ENCODE measurements at places on chromosomes 13 and 19.

DNA sequence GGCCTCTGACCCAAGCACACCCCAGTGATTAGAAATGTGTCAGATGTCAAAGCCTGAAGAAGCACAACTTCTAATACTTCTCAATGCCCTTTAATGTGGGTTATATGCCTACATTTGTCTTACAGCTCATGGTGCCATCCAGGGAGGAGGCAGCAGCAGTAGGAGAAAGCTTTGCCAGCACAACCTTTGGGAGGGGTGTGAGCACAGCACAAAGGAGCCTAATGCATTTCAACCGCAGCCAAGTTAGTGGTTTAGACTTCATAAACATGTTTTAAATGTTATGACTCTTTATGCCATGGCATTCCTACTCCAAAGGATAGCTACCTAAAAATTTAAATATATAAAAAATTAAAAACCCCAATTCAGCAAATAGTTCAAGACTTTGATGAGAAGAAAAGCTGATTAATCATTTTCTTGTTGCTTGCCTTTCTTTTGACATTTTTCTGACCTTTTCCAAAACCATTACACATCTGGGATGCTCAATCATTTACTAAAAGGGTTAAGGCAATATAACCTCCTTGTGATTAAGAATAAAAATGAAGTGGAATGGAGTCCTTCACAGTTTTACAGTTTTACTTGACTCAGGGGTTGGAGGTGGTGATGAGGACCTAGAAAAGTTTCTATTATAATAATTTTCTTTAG lies 142.7 kb downstream of the DLEU7 start:
- DNase-seq = peak; percentile 63

DNA sequence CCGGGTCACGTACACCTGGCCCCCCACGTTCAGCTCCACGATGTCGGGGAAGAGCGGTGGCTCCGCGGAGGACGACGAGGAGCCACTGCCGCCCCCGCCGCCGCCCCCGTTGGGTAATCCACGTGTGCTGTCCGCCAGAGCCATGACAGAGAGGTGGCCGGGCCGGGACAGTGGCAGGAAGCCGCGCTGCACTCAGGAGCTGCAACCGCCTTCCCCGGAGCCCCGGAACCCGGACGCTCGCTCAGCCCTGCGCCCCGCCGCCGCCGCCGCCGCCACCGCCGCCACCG lies 257 bp downstream of the KCTD12 start:
- no peak for DNase-seq

GRCh38 chr19:2523630-2524311 lies 47.8 kb downstream of the GADD45B start:
- DNase-seq = no peak

DNA sequence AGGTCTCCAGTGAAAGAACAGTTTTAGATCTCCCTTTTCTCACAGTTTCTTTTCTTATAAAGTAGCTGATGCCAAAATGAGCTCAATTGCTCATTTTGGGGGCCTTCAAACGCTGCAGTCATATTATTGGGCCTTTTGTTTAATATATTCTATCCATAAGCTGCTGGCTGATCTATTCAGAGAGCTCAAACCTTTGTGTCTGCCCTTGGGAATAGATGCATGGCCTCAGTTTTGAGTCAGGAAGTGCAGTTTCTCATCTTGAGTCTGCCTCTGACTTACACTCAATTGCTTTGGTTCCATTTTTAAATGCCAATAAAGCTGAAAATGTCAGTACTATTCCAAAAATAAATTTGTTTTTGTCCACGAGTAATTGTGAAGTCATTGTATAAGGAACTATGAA lies 468.9 kb downstream of the KLF12 start:
- DNase-seq = no peak

- DNase-seq = peak; percentile 72
Measured at GRCh38 chr13:40639221-40639681, 27.2 kb downstream of the FOXO1 start.

DNA sequence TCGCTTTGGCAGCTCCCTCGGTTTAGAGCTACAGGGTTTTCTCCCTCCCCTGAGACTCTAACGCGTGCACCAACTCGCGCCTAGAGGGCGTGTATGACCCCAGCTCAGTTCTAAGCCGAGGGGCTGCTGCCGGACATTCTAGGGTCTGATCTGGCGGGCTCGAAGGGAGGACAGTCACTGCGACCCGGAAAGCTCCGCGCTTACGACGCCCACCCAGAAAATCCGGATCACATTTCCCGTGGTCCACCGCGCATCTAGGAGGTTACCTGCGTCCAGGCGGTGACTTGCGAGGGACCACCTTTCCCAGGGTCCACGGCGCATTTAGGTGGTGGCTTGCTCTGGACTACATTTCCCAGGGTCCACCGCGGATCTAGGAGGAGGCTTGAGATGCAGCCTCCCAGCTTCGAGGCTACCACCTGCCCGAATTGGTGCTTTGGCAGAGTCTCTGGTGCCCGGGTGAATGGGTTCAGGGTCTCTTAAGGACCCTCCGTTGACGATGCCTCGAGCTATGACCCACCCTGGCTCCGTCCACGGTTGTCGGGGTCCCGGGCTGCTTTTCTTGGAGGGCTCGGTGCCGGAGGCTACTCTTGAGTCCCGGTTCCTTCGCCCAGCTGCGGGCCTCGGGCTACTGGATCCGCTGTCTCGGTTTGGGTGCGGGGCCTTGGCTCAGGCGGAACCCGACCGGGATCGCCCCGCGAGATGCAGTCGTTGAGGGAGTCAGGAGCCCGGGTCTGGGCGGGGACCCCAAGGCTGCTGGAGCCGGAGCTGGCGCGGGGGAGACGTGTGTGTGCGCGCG lies 30.5 kb downstream of the ZNF146 start:
- no peak for DNase-seq

DNA sequence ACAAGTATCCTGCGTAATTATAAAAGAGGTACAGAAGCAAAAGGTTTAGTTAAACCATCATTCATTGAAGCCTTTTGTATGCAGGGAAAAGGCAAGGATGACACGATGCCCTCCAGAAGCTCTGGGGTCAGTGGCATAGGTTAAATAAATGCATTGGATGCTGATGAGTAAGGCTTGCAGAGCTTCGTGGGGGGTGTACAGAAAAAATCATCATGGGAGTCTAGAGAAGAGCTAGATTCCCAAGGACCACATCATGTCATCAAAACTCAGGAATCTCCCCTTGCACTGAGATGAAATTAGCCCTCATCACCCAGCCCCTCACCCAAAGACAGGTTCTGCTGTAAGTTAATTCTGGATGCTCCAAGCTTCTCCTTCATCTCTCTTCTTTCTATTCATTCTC lies 8.3 kb downstream of the FPR1 start:
- DNase-seq = no peak

DNA sequence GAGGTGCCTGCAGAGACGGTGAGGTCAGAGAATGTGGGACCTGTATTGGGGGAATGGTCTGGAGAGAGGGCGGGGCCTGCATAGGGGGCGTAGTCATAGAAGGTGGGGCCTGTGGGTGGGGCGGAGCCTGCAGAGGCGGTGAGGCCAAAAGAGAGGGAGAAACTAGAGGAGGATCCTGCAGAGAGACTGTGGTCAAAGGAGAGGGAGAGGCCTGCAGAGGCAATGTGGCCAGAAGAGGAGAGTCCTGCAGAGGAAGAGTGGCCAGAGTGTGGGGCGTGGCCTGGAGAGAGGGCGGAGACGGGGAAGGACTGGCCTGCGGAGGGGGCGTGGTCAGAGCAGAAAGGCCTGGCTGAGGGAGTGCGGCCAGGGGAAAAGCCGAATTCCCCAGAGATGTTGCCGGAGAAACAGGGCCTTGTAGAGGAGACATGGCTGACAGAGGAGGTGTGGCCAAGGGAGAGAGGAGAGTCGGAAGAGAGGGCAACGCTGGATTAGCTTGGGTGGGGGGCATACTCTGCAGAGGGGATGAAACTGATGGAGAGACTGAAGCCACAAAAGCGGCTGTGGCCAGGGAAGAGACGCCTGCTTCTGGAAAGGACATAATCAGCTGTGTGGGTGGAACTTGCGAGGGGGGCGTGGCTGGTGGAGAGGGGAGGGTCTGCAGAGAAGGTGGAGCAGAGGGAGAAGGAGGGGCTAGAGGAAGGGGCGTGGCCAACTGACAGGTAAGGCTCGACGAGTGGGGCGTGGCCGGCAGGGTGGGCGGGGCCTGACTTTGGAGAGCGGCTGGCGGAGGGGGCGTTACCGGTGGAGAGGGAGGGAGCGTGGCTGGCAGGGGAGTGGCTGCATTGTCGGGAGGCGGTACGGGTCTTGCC lies 2.5 kb downstream of the PRR36 start:
- DNase-seq = peak; percentile 97

DNA sequence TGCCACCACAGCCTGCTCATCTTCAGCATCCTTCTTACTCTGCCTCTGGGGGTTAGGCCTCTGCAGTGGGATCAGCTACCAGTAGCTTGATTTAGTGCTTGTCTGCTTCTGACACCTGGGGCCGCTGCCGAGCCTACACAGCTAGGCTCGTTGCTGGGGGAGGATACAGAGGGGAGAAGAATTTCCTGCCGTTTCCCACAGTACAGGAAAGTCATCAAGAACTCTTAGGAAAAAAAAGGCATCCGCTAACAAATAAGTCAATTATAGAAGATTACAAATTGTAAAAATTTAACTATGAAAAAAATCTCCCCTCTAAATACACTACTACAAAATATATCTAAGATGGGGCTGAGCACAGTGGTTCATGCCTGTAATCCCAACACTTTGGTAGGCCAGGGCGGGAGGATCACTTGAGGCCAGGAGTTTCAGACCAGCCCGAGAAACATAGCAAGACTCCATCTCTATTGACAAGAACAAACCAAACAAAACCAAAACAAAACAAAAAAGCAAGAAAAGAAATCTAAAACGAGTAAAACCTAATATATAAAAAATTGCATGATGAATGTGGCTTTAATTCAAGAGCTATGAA lies 26.7 kb downstream of the LATS2 start:
- DNase-seq = no peak

DNA sequence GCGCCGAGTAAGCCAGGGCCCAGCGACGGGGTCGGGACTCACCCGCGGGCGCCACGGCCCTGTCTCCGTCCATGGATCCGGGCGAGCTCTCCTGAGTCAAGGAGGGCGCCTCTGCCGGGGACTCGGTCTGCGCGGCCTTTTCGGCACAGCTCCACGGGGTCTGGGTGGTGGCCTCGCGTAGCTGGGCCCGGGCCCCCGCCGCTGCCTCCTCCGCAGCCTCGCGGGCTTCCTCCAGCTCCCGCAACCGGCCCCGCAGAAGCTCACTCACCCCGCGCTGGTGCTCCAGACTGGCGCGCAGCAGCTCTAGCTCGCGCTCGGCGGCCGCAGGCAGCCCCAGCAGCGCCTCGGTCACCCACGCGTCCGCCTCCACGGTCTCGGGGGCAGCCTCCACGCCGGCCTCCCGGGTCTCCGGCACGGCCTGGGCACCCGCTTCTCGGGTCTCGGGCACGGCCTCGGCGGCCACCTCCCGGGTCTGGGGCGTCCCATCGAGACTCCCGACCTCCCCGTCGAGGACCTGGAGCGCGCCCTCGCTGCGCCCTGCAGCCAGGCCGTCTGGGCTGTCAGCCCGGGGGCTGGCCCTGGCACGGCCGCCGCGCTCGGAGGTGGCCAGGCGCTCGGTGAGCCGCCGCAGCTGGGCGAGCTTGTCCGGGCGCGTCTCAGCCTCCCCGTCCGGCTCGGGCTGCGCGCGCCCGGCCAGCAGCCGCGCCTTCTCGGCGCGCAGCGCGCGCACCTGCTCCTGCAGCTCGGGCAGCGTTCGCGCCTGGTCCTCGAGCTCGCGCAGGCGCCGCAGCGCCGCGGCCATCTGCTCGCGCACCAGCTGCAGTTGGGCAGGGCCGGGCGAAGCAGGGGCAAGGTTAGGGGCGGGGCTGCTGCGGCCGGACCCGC lies 8.4 kb downstream of the KANK3 start:
- DNase-seq = peak; percentile 88

DNA sequence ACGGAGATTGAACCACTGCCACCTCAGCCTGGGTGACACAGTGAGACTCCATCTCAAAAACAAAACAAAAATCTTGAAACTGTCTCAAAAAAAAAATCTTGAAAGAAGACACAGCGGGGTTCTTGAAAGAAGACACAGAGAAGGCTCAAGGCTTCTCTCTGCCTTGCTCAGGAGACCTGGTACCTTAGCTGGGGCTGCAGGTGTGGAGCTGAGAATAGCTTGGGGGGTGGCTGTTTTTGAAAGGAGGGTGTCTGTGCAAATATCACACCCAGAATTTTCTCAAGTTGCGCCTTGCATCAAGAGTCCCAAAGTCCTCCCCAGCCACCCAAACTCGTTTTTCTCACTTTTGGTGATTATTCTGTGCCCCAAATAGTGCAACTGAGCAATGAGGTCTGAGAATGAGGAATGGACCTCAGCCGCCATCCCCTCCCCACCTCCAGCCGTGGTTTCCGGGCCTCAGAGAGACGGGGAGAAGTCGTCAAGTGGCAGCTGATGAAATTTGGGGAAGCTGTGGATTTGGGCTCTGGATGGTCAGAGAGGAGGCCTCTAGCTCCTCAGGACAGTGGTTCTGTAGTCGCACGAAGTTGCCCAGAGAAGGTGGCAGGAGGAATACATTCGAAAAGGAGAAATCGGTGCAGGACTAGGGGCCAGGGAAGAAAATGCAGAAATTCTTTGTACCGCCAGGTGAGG lies 8.8 kb downstream of the S1PR2 start:
- no peak for DNase-seq

DNA sequence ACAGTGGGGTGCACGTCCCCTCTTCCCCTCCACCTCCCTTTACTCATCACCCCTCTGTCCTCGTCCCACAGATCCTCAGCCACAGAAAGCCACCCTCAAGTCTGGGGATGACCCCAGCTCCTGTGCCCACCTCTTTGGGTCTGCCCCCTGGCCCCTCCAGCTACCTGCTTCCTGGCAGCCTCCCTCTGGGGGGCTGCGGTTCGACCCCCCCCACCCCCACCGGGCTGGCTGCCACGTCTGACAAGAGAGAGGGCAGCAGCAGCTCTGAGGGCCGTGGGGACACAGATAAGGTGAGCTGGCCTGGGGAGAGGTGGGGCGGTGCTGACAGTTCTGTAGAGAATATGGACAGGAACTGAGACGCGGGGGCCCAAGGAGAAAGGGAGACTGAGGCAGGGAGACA lies 11.1 kb downstream of the IRF3 start:
- no peak for DNase-seq

DNA sequence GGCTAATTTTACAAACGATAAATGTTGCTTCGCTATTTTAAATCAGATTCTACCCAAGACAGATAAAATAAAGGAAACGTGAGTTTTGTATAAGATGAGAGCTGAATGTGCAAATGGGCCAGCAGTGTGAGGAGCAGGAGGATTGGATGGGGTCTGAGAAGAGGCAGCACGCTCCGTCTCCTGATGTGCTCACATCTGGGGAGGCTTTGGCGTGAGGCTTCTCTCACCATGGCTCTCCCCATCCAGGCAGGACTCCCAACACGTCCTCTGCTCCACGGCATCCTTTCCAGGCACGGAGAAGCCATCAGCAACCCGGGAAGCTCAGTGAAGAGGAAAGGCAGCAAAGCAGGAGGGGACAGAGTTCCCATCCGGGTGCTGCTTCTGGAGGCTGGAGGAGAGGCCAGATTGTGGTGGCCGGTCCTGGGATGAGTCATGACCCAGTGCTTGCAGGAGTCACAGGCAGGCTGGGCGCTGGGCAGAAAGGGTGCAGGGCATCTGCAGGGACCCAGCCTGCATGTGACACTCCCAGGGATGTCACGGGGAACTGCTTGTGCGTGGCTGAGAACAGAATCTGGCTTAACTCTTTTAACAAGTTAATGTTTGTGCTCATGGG lies 47.5 kb downstream of the ZNF536 start:
- peak; percentile 17 for DNase-seq

Measured in MG63 (cell line).